ENCODE measurements at places on chromosomes 6 and 20.

DNA sequence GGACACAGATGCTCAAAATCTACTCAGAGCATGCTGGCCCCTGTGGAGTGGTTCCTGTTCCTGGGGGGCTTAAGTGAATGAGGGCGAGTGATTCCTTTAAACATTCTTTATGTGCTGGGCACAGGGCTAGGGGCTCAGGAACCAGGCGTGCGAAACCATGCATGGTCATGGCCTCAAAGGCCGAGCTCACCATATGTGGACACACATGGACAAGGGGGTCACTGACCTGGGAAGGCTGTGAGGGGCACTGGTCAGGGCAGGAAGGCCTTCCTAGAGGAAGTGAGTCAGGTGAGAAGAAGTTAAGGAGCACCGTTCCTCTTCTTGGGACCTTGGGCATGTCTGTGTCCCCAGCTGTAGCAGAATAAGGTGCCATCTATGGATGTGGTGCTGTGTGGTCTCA is 74.6 kb upstream of the BHLHE23 start:
- DNase-seq, result no peak

DNA sequence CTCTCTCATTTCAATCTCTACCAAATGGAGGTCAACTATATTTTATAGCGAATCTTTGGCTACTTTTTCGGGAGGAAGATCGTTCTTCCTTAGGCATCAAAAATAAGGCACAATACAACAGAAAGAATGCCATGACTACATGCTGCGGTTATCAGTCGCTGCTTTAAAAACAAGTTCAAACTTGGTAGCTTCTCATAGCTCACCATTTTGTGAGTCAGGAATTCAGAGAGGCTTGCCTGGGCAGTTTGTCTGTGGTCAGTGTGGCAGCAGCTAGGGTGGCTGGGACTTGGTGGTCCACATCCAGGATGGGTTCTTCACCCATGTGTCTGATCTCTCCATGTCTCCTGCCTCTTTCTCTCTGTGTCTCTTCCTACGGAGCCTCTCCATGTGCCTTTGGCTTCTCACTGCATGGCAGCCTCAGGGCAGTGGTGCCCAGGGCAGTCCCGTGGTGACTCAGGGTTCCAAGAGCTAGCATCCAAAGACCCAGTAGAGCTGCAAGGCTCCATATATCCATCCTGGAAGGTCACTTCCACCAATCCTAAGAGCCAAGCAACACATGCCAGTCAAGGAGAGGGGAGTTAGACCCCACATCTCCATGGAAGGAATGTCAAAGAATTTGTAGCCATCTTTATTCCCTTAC is 10.4 kb downstream of the SCML4 start:
- no peak for DNase-seq

- DNase-seq, result peak; percentile 34
Observed at GRCh38 chr6:31765910-31766794, 3.7 kb downstream of the SAPCD1 start.

- no peak for DNase-seq
Observed at GRCh38 chr6:3202999-3203696, 24.3 kb downstream of the TUBB2B start.

DNA sequence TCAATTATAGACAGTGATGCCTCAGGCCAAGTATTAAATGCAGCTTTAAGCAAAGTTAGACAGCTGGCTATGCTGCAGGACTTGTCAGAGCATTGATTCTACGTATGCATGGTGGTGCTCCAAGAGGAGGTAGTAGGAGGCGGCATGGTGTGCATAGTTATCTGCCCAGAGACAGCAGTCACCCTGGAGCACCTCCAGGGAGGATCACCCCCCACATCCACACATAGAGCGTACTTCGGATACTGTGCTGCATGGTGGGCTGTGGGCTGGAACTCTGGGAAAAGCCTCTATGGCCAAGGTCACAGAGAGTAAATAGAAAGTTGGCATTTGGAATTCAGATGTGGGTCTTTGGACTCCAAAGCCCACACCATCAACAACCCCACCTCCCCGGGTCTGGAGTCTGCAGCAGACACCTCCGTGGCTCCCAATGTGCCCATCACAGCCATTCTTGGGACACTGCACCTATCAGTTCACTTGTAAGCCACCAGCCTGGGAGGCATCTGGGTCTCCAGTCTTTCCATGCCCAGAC is 64.5 kb upstream of the STX16 start:
- DNase-seq, result no peak

DNA sequence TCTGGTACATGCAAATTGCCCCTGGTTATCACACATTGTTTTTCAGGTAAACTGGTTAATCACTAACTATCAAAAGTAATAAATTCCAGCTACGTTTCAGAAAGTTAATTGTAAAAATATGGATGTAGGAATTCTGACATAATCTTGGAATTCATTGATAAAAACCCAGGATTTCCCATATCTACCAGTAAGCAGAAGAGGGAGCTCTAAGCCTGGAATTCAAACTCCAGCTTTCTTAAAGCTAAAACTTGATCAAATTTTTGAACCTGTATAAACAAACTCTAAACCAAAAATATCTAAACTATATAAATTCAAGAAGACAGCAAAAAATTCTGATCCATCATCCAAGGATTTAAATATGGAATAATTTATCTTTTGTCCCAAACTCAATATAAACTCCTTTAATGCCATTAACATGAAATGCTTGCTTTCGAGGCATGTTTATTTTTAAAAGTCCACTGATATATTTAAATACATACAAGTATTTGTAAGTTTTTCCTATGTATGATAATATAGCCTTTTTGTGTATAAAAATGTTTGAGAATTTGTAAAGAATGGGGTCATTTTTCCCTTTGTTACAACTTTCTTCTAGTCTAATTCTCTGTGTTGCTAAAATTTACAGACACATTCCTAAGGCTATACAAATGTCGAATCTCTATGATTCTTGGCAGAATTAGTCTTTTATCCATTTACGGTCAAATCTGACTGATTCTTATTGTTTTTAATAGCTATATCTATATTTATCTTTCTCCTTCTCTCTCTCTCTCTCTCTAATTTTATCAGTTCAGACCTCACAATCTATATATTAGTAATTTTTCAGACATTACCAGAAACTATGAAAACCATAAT is 91.4 kb upstream of the RNF217 start:
- DNase-seq, result no peak

DNA sequence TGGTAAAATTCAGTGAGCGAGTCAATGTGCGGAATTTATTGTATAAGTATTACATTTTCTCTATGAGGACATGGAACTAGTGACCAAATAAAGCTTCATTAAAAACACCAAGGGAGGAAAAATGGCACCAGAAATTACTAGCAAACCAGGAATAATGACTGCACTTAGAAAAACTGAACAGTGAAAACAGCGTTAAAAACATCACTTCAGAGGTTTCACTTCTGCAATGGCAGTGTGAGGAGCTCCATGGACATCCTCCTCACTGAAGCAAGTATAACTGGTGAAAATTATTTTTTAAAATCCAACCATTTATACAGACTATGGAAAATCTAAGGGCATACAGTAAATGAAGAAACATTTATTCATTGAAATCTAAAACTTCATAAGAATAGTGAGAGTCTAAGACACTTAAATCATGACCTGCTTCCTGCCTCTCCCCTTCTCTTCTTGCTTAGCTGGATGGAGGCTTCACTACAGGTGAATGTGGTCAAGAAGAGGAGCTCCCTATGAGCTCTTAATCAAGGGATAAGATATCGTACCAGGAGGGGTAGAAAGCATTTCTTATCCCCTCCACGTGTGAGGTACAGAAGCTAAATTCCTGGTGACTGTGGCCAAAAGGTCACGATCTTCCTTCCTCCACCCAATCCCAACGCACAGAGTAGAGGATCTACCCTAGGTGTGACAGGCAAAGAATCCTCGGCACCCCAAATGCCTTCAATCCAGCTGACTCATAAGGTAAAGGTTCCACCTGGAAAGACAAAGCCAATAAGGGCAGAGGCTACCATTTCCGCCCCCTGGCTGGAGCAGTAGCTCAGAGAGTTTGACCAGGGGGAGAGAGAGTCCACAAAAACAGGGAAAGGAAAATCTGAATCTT is 12.3 kb upstream of the ASF1A start:
- no peak for DNase-seq

DNA sequence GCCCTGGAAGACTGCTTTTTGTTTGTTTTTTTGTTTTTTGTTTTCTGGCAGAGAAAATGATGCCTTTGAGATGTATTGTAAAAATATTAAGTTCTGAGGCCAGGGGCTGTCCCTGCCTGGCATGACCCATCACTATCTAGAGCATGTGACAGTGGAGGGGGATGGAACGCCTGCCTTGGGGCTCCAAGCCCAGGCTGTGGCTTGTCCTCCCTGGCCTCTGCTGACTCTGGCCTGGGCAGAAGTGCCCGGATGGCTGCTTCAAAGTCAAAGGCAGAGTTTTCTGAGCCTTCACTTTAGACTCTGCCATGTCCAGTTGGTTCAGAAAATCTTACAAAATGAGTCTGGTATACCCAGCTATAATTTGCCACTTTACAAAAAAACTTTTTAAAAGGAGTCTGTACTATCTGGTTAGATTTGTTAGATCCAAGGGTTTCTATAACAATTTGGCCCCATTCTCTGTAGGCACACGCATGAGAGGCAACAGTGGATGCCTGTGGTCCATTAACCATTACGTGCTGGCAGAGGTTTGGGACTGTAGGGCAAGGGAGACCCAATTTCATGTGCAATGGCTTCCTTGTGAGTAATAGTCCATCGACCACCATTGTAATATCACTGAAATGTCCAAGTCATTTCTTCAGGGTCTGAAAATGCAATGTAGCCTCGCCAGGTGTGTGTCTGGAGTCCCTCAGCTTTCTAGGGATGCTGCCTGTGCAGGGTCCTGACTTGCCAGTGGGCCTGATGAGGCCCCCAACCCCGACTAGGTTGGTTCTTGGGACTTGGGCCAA is 8.3 kb downstream of the PPP1R3G start:
- DNase-seq, result no peak

- no peak for DNase-seq
Observed at GRCh38 chr20:6501061-6501460, 266.4 kb upstream of the BMP2 start.

- DNase-seq, result no peak
Observed at GRCh38 chr6:70900047-70900446, 56.8 kb downstream of the B3GAT2 start.

DNA sequence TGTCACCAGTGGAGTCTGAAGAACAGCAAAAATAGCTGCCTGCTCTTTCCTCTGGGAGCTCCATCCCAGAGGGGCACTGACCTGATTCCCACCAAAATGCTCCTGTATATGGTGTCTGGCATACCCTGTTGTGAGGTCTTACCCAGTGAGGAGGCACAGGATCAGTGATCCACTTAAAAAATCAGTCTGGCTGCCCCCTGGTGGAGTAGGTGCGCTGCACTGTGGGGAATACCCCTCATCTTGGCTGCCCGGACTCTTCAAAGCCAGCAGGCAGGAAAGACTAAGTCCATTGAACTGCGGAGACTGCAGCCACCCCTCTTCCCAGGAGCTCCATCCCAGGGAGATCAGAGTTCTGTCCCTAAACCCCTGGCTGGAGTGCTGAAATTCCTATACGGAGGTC is 230.9 kb upstream of the HTR1E start:
- no peak for DNase-seq

DNA sequence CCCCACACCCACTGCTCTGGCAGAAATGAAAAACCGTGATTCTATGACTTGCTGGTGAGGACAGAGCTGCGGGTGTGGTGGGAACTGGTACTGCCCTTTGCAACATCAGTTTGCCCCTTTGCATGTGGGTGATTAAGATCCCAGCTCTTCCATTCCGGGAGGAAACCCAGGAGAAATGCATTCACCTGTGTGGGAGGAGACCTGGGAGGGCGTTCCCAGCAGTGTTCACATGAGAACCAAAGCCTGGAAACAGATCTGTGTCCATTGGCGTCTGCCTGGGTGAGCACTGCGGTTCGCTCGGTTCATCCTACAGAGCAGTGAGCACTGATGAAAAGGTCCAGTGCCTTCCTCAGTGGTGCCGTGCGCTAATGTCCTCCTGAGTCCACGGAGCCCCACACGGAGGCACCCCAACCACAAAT is 89.7 kb downstream of the SMOC2 start:
- DNase-seq, result no peak

DNA sequence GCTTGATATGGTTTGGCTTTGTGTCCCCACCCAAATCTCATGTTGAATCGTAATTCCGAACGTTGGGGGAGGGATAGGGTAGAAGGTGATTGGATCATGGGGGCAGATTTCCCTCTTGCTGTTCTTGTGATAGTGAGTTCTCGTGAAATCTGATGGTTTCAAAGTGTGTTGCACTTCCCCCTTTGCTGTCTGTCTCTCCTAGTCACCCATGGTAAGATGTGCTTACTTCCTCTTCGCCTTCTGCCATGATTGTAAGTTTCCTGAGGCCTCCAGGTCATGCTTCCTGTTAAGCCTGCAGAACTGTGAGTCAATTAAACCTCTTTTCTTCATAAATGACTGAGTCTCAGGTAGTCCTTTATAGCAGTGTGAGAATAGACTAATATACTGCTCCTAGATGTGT is 19.9 kb downstream of the PFDN4 start:
- no peak for DNase-seq

- no peak for DNase-seq
Observed at GRCh38 chr6:98131290-98131990, 702.9 kb upstream of the POU3F2 start.

DNA sequence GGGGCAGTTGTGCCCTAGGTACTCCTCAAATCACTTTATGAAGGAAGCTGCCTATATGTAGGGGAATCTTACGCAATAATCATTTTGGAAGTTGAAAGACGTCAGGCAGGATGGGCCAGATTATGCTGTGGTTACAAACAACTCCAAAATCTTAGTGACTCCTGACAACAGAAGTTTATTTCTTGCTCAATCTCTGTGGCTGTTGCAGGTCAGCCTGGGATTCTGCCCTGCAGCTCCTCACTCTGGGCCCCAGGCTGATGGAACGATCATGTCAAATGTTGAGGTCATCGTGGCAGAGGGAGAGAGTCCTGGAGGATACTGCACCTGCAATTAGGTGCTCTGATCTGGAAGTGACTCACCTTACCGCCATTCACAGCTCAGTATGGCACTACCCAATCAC is 88.4 kb downstream of the ZDHHC14 start:
- DNase-seq, result no peak

DNA sequence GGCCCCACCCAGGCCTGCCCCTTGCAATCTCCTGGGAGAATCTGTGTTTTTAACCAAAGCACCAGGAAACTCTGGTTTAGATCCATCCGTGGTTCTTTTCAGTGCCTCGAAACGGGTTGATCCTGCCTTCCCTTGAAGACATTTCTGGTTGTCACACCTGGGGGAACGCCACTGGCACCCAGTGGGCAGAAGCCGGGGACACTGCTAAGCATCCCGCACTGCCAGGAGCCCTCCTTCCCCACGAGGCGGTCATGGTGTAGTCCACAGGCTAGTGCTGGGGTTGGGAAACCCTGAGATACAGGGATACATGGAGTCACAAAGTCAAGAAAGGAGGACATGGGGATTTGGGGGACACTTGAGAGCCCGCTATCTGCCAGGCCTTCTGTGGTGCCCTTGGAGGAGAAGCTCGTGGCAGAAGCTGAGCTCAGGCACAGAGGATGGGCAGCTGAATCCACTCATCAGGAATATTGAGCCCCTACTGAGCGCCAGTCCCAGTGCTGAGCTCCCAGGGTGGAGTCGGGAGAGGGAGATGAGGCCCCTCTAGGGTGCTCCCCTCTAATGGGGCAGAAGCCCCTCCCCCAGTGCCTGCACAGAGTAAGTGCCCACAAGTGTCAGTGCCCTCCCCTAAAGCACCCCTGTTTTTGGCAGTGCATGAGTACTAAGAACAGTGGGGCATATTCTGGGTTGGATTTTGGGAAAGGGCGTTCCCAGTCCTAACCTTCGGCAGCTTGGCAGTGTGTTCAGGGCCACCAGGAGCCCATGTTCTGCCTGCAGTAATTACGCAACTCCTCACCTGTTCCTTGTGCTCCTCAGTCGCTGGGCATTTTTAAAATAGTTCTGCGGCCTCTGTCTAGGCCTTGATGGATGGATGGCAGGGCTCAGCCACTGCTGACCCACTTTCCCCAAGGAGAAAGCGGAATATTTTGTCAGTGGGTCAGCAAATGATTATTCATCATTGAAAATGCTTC is 25.6 kb upstream of the PHACTR3 start:
- DNase-seq, result no peak

All from left kidney (tissue), 8 donors.